ENCODE measurements at places on chromosomes 16 and 17. TPM values are rescaled to one million over a fixed set of nuclear protein-coding genes. Genes with fewer than 3 reads are reported as not detected.

DNA sequence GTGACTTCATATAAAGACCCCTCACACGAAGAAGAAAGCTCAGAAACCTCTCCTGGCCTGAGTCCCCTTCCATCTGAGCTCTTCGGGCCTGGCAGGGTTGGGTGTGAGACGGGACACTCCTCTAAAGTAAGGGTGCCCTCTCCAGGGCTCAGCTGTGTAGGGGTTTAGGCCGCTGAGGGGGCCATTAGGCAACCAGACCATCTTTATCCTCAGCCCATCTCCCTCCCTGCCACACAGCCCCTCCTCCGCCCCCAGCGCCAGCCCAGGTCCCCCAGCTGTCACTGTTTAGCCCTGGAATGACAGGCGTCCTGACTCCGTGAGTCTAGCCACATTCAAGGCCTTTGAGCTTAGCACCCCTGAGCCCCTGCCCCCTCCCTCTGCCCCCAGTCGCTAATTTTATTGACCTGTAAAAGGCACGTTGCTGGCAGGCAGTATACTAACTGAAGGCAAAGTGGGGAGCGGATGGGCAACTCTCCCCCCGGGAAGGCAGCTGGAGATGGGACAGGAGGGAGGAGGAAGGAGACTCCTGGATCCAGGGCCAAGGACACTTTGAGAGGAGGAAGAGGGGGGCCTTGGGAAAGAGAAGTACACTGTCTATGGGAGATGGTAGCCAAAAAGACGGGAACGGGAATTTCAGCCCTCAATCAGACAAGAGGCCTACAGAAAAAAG, 592 bp upstream of the ZNF385C start:
- no peaks in the 10 kb centered on the region for H3K4me1 ChIP-seq
- H3K36me3 ChIP-seq = no peaks in the 10 kb centered on the region
- peaks cover 13% of the 10 kb centered on the region for H3K27me3 ChIP-seq
- H3K4me3 ChIP-seq = no peak overlapping the region
- H3K27ac ChIP-seq = no peak overlapping the region
- DNase-seq = no peak

GRCh38 chr17:69540356-69540755, 125.9 kb downstream of the MAP2K6 start:
- no peak overlapping the region for H3K27ac ChIP-seq
- no peak overlapping the region for H3K4me3 ChIP-seq
- H3K27me3 ChIP-seq = no peaks in the 10 kb centered on the region
- no peak for DNase-seq
- no peaks in the 10 kb centered on the region for H3K36me3 ChIP-seq
- H3K4me1 ChIP-seq = no peaks in the 10 kb centered on the region

GRCh38 chr16:85593494-85594221, 19.5 kb upstream of the GSE1 start:
- no peak overlapping the region for H3K27ac ChIP-seq
- no peak overlapping the region for H3K4me3 ChIP-seq

- no peaks in the 10 kb centered on the region for H3K36me3 ChIP-seq
- no peak for DNase-seq
- H3K27ac ChIP-seq = no peak overlapping the region
- no peaks in the 10 kb centered on the region for H3K4me1 ChIP-seq
These were observed 21.1 kb downstream of the PIPOX start for GRCh38 chr17:29063992-29064391.

The MYLK3 gene
- total RNA-seq = not detected

DNA sequence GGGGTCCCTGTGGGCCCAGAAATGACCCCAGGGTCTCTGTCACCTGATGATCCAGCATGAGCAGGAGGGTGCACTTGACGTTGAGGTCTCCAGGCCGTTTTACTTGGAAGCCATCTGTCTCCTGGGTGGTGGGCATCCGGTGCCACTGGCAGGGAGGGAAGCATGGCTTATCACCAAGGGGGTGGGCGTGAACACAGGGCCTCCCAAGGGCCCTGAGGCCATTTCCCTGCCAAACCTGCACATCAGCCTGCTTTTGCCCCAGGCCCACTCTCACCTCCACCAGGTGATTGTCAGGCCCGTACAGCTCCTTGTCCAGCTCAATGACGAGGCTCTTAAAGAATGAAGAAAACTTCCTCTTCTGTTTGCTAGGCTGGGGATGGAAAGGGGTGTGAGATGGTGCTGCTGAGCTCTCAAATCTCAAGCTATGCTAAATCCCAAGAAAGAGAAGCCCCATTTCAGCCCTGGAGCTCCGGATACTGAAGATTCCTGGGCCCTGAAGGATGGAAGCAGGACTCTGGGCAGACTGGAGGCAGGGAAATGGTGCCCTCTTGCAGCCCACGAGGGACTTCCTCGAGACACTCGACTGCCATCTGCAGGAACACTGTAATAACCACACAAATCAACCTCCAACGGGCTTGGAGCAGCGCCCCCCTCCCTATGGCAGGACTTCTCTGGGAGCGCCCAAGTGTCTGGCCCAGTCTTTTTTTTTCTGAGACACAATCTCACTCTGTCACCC, 7.1 kb upstream of the FTSJ3 start:
- no peak overlapping the region for H3K4me3 ChIP-seq
- peaks cover 27% of the 10 kb centered on the region for H3K36me3 ChIP-seq
- peak overlapping the region; percentile 63 for H3K27ac ChIP-seq
- H3K27me3 ChIP-seq = no peaks in the 10 kb centered on the region
- peaks cover 15% of the 10 kb centered on the region for H3K4me1 ChIP-seq

GRCh38 chr17:80125656-80126448, 21.1 kb downstream of the EIF4A3 start:
- peak; percentile 94 for DNase-seq
- H3K4me3 ChIP-seq = no peak overlapping the region
- no peaks in the 10 kb centered on the region for H3K36me3 ChIP-seq
- no peaks in the 10 kb centered on the region for H3K27me3 ChIP-seq
- H3K27ac ChIP-seq = peak overlapping the region; percentile 54
- peaks cover 20% of the 10 kb centered on the region for H3K4me1 ChIP-seq

DNA sequence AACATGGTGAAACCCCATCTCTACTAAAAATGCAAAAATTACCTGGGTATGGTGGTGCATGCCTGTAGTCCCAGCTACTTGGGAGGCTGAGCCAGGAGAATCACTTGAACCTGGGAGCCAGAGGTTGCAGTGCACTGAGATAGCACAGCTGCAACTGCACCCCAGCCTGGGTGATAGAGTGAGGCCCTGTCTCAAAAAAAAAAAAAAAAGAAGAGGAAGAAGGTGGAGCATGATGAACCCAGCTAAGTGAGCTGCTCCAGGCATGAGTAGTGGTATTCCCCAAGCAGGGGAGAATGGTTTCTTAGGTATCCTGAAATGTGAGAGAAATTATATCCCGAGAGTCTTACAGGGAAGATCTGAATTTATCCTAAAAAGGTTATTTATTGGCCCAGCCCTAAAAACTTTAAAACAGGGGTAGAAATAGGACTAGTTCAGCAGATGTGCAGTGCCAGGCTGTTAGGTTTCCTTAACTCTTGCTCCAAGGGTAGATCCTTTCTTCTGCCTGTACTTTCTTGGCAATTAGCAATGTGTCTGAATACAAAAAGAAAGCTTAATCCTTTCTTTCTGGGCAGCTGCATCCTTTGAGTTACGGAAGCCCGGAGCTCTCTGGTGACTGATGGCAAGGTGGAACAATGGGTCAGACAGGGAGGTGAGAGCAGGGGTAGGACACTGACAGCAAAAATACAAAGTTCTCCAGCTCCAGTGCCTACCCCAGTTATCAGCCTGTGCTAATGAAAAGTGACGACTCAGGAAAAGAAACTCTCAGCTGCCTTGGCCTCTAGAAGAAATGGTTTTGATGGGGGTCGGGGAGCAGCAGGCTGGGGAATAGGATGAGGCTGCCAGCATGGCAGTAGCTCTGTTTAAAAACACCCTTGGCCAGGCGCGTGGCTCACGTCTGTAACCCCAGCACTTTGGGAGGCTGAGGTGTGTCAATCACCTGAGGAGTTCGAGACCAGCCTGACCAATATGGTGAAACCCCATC, 36.5 kb upstream of the TOB1 start:
- no peak for DNase-seq
- no peaks in the 10 kb centered on the region for H3K27me3 ChIP-seq
- H3K4me3 ChIP-seq = no peak overlapping the region
- 0 out of 2 replicates have a peak, but pooled peaks cover 6% of the 10 kb centered on the region for H3K4me1 ChIP-seq

DNA sequence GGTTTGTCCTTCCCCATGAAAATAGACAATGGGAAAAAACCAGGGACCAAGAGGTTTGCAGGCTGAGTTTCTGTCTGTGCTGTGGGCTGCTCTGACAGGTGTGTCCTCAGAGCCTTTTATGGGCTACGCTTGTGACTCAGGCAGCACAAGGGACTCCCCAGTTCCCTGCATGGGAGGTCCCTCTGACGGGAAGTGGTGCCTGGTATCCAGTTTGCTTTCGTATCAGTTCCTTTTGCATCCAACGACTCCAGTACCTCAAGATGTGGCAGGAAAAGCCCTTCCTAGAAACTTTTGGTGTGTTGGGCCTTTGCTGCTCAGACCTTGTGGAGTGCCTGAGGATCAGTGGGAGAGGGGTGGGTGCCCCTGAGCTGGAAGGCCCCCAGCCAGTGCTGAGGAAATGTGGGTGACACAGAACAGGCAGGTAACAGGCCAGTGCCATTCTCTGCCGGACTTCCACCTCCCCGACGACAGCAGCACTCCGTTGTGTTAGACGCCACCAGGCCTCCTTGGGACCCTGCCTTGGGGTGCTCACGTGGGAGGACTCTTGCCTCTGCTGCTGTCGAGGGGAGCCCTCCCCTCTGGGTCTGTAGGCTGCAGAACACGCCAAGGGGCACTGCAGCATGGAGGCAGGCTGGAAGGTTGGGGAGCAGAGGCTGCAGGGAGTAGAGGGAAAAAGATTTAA, 38.4 kb upstream of the IRF8 start:
- peaks cover 26% of the 10 kb centered on the region for H3K27me3 ChIP-seq
- DNase-seq = no peak
- peaks cover 4% of the 10 kb centered on the region for H3K4me1 ChIP-seq
- no peaks in the 10 kb centered on the region for H3K36me3 ChIP-seq
- no peak overlapping the region for H3K27ac ChIP-seq

- no peaks in the 10 kb centered on the region for H3K27me3 ChIP-seq
- H3K4me1 ChIP-seq = peaks cover 19% of the 10 kb centered on the region
- no peak overlapping the region for H3K4me3 ChIP-seq
- no peaks in the 10 kb centered on the region for H3K36me3 ChIP-seq
These were observed 197.1 kb downstream of the ZFHX3 start for GRCh38 chr16:72850853-72851252.
